Esophagus squamous epithelium (tissue), 5 donors: ENCODE measurements at places on chromosomes 16 and 17.

GRCh38 chr17:8647956-8648355 is 17.4 kb upstream of the MYH10 start:
- DNase-seq: no peak

- DNase-seq: no peak
Measured at GRCh38 chr17:8712698-8713097, 31.9 kb downstream of the CCDC42 start.

DNA sequence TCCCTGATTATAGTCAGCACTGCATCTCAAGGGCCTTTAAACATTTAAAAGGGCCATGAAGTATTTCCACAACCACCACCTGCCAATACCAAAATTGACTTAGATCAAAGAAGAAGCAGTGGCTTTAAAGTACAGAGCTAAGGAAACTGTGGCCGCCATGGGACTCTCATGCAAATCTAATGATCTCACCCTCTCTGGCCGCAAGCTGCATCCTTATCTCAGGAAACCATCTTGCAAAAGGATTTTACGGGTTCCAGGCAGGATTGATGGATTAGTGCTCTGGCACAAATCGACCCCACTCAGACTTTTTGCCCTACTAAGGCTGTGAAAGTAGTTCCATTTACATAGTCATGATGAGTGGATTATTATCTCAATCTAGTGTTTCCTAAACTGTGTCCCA is 22.6 kb downstream of the CDRT4 start:
- no peak for DNase-seq

- DNase-seq: no peak
Measured at GRCh38 chr17:30196504-30196903, 39.0 kb downstream of the SLC6A4 start.

- no peak for DNase-seq
Measured at GRCh38 chr17:82097919-82098168, 192 bp downstream of the FASN start.

- peak; percentile 31 for DNase-seq
Measured at GRCh38 chr17:50949989-50950877, 84.1 kb upstream of the TOB1 start.

DNA sequence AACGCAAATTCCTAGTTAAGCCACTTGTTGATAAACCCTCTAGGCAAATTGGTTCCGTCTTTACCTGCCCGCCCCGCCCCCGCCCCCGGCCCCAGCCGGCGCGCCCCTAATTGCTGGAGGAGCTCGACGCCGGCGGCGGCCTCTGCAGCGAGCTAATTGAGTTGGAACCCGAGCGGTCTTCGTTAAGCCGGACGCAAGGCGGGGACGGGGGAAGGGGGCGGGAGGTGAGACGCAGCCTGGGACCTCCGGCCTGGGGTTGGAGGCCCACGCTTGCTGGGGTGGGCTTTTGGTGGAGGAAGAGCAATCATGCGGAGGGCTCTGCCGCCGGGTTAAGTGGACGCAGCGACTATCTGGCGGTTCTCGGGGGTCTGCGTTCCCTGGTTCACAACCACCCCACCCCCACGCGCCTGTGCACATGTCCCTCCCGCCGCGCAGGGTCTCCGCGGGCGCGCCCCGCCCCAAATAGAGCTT is 12.7 kb upstream of the FOXF1 start:
- no peak for DNase-seq

DNA sequence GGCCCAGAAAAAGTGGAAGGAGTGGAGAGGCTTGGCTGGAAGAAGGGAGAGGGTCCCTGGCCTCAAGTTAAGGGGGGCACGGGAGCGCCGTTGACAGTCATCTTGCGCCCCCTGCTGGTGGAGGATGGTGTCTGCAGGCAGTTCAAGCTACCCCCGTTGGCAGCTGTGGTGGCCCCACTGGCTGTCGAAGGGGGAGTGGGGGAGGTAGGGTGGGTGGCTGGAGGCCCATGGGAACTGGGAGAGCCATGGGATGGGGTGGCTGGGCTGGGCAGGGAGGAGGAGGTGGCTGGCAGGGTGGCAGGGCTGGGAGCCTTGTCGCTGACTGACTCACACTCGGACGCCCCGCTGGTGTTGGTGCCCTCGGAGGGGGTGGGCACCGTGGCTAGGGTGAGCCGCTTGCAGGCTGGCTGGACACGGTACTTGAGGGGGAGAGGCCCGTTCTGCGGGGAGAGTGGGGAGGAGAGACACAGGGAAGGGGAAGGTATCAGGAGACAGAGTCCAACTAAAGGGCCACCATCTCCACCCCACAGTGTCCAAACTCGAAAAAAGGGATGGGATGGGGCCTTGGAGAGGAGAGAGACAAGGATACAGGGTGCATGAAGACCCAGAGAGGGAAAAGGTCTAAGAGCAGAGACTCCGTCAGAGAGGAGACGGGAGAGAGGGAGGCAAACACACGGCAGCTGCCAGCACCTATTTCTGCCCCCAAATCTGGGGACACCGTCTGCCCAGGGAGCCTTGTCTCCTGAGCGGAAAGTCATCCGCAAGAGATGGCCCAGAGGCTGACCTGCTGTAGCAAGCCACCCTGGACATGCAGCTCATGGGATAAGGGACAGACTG is 5.2 kb downstream of the CISD3 start:
- DNase-seq: no peak

GRCh38 chr16:28984619-28985135 is at the start of gene LAT:
Gene LAT, plus strand, starts transcription at chr16:28985052. Its CDS starts 366 bp downstream, at chr16:28985418.
- DNase-seq: no peak

- DNase-seq: no peak
Measured at GRCh38 chr16:56950455-56950854, 11.3 kb upstream of the CETP start.

DNA sequence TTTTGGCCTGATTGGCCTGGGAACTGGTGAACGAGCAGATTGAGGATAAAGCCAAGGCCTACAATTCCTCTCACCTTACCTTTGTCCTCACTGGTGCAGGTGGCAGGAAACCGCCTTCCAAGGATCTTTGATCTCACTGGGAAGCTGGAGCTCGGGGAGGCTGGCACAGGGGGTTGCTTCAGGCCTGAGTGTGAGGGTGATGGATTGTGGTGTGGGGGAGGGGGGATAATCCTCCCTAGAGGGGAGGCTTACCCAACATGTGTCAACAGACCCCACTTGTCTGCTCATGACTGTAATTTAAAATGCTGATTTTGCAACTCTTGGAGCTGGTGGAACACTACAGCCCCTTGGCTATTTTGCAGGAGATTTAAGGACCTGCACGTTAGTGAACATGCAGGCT is 4.5 kb upstream of the RMI2 start:
- DNase-seq: no peak

- peak; percentile 21 for DNase-seq
Measured at GRCh38 chr16:88599092-88599733, 29.0 kb downstream of the ZC3H18 start.

- DNase-seq: no peak
Measured at GRCh38 chr16:56732366-56732765, 2.4 kb downstream of the NUP93 start.

DNA sequence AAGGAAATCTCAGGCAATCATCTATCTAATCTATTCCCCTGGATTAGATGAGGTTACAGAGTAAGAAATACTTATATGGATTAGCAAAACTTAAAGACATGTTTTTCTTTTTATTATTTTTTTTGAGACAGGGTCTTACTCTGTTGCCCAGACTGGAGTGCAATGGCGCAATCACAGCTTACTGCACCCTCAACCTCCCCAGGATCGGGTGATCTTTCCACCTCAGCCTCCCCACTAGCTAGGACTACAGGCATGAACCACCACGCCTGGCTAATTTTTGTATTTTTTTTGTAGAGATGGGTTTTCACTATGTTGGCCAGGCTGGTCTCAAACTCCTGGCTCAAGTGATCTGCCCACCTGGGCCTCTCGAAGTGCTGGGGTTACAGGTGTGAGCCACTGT is 3.3 kb upstream of the NFE2L1 start:
- DNase-seq: no peak

DNA sequence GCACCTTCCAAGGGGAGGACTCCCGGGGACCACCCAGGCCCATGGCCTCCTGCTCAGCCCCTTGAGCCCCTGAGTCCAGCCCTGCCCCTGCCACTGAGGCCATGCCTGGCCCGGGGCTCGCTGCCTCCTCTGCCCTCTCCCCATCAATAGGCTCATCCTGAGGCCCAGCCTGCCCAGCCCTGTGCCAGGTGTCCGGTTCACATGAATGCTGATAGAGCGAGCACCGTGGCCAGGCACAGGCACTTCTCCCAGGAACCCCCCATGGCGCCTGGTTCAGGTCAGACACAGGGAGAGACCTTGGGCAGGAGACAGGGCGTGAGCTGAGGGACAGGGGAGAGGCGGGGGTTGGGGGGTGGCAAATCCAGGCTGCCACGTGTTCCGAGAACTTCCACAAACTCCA is 2.8 kb upstream of the PVALEF start:
- no peak for DNase-seq

DNA sequence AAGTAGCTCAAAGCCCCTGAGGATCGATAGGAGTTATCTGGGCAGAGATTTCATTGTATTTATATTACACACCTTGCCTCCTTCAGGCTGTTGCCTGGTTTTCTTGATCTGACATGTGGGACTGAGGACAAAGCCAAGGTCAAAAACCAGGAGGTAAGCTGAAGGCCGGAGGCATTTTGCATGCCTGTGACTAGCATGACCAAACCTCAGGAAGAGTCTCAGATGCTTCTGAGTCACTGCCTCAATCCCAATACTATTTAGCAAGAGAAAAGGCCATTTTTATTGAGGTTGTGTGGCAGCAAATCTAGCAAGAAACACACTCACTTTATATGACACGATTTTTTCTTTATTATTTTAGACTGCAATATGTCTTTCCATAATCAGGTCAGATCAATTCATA is 968.1 kb downstream of the CDH11 start:
- DNase-seq: no peak

DNA sequence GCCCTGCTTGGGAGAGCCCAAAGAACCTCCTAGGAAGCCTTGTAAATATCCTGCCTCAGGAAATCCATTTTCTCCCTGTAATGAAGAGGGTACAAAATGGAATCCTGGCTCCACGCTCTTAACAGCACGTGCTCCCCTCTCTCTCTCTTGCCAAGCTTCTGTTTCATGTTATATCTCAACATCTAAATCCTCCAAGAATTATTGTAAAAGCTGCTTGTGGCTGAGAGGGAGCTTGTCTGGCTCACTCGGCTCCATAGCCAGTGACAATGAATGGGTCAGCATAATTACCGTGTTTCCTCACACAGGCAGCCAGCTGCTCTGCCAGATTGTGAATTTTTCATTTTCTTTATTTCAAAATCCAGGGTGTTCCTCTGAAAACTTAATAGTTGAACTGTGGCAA is 317.8 kb downstream of the RBFOX1 start:
- DNase-seq: no peak

GRCh38 chr16:35011-35677 is 18.3 kb downstream of the POLR3K start:
- no peak for DNase-seq

DNA sequence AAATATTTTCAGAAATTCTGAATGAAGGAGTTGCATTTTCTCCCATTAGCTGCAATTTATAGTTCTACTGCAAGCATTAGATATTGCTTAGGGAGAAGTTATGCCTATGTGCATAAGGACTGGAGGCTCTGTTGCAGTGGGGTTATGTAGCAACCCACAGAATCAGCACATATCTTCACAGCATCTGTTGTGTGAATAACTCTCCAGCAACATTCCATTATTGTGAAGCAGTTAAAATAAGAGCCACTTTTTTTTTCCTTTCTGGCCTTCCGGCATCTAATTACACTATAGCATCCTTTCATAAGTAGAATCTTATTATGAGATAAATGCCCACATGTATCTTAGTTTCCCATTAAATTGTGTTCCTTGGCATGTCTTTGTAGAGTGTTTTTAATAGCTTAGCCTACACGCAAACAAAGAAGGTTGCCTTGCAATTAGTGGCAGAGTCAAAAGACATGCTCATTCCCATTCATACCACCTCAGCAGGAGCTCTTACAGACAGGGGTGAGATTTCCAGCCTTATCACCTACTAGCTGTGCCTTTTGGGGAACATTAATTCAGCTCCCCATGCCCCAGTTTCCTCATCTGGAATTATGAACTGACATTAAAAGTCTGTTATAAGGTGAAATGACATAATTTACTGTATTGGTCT is 596.0 kb upstream of the GOT2 start:
- no peak for DNase-seq

DNA sequence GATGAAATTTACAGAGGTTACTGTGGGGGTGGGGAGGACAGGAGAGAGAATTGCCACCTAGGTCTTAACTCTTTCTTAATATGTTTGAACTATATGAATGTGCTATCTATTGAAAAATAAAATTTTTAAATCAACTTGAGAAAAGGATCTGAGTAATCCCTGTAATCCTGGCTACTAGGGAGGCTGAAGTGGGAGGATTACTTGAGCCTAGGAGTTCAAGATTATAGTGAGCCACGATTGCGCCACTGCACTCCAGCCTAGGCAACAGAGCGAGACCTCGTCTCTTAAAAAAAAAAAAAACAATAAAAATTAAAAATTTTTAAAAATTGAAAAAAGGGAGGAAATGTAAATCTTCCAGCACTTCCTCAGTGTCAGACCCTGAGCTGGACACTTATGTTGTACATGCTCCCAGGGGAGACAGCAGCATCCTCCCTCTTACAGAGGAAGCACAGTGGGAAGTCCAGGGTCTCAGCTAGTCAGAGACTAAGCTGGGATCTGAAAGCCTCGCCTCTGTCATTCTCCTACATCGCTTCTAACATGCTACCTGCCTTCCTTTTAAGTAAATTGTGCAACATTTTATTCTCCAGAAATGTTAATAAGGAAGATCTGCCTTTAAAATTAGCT is 21.9 kb downstream of the PMM2 start:
- no peak for DNase-seq

DNA sequence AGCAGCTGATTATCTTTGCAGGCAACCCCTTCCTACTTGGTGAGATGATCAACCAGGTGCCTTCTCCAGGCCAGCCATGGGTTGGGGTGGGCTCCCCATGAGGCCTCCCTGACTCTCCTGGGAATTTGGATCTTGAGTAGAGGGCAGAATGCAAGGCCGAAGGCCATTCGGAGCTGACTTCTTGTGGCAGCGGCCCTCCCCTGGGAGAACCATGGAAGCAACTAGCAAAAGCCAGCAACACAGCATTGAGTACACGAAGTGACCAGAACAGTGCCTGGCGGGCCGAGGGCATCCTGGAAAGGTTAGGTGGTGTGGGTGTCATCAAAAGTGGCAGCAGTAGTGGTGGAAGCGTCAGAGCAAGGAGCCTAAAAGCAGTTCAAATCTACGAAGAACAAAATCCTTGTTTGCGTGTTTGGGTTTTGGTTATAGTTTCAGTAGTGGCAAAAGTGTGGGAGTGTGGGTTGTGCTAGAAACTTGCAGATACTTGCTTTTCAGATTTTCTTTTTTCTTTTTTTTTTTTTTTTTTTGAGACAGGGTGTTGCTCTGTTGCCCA is 2.0 kb upstream of the ALDH3A1 start:
- no peak for DNase-seq

- no peak for DNase-seq
Measured at GRCh38 chr17:7208754-7209460, 10.7 kb downstream of the DLG4 start.

DNA sequence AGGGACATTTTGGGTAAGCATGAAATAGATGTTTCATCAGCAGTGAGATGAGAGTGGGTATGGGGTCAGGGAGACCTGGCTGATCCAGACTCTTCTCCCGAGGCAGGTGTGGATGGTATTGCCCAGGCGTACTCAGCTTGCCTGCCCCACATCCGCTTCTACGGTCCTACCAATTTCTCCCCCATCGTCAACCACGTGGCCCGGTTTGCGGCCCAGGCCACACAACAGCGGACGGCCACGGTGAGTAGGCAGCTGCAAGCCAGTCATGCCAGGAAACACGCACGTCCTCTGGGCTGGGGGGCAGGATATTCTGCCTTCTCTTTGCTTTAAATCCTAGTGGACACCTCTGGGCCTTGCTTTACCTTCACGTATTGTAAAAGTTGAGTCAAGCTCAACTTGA is 44.7 kb downstream of the CPNE2 start:
- DNase-seq: no peak

GRCh38 chr17:76812263-76812662 is 55.9 kb upstream of the MGAT5B start:
- no peak for DNase-seq

- no peak for DNase-seq
Measured at GRCh38 chr16:58013201-58013956, 12.2 kb downstream of the USB1 start.
